ENCODE measurements at places on chromosomes 11 and 22. TPM values are rescaled to one million over a fixed set of nuclear protein-coding genes. Genes with fewer than 3 reads are reported as not detected.

- H3K27me3 ChIP-seq = no peaks in the 10 kb centered on the region
- no peak overlapping the region for H3K4me3 ChIP-seq
- DNase-seq = no peak
- no peaks in the 10 kb centered on the region for H3K36me3 ChIP-seq
- no peak overlapping the region for H3K27ac ChIP-seq
Observed at GRCh38 chr11:76748948-76749347, 34.2 kb upstream of the TSKU start.

TNRC6B gene
- 109 TPM for polyA plus RNA-seq

IL17REL gene
- polyA plus RNA-seq = not detected

PTPN5 gene
- not detected for polyA plus RNA-seq

- H3K4me3 ChIP-seq = peak overlapping the region; percentile 76
- peaks cover 45% of the 10 kb centered on the region for H3K4me1 ChIP-seq
- H3K36me3 ChIP-seq = peaks cover 4% of the 10 kb centered on the region
- H3K27ac ChIP-seq = peak overlapping the region; percentile 76
- H3K27me3 ChIP-seq = no peaks in the 10 kb centered on the region
Observed at GRCh38 chr22:46736705-46737104, 1.3 kb downstream of the CERK start.

- H3K27ac ChIP-seq = no peak overlapping the region
- H3K36me3 ChIP-seq = no peaks in the 10 kb centered on the region
- H3K27me3 ChIP-seq = no peaks in the 10 kb centered on the region
- no peaks in the 10 kb centered on the region for H3K4me1 ChIP-seq
- DNase-seq = no peak
Observed at GRCh38 chr11:17646451-17647145, 72.8 kb upstream of the MYOD1 start.

DNA sequence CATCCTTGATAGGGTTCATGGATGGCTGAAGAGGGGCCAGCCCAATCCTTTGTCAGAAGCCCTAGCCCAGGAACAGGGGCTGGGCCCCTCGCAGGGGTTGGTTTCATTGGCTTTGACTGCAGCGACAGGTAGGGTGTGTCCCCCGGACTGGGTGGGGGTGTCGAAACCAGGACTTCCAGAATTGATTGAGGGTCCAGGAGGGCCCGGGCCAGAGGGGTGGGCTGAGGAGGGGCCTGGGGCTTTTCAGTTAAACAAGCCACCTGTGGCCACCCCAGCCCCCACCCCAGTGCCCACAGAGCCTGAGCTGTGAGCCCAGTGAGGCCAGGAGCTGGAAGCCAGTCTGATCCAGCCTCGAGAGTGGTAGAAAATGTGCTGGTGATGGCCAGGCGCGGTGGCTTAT is 18.1 kb upstream of the PRR5 start:
- DNase-seq = no peak
- H3K4me3 ChIP-seq = no peak overlapping the region
- H3K36me3 ChIP-seq = no peaks in the 10 kb centered on the region
- H3K27ac ChIP-seq = no peak overlapping the region

GRCh38 chr22:21929253-21929652 is 23.4 kb downstream of the PPM1F start:
- no peak overlapping the region for H3K27ac ChIP-seq
- H3K27me3 ChIP-seq = no peaks in the 10 kb centered on the region
- H3K4me1 ChIP-seq = no peaks in the 10 kb centered on the region
- H3K4me3 ChIP-seq = no peak overlapping the region
- H3K36me3 ChIP-seq = peaks cover 33% of the 10 kb centered on the region

GRCh38 chr11:12064136-12064953 is 46.0 kb upstream of the MICAL2 start:
- H3K27ac ChIP-seq = no peak overlapping the region
- DNase-seq = no peak
- H3K4me1 ChIP-seq = no peaks in the 10 kb centered on the region
- no peaks in the 10 kb centered on the region for H3K36me3 ChIP-seq

- no peaks in the 10 kb centered on the region for H3K27me3 ChIP-seq
- no peak overlapping the region for H3K4me3 ChIP-seq
- H3K27ac ChIP-seq = no peak overlapping the region
- DNase-seq = no peak
Observed at GRCh38 chr22:29004647-29005371, 56.8 kb downstream of the C22orf31 start.

- no peaks in the 10 kb centered on the region for H3K4me1 ChIP-seq
- H3K36me3 ChIP-seq = no peaks in the 10 kb centered on the region
- DNase-seq = peak; percentile 50
- H3K4me3 ChIP-seq = no peak overlapping the region
- H3K27ac ChIP-seq = no peak overlapping the region
- no peaks in the 10 kb centered on the region for H3K27me3 ChIP-seq
Observed at GRCh38 chr11:9748361-9748970, 84.6 kb downstream of the SWAP70 start.

LIF gene
- polyA plus RNA-seq = not detected

DNA sequence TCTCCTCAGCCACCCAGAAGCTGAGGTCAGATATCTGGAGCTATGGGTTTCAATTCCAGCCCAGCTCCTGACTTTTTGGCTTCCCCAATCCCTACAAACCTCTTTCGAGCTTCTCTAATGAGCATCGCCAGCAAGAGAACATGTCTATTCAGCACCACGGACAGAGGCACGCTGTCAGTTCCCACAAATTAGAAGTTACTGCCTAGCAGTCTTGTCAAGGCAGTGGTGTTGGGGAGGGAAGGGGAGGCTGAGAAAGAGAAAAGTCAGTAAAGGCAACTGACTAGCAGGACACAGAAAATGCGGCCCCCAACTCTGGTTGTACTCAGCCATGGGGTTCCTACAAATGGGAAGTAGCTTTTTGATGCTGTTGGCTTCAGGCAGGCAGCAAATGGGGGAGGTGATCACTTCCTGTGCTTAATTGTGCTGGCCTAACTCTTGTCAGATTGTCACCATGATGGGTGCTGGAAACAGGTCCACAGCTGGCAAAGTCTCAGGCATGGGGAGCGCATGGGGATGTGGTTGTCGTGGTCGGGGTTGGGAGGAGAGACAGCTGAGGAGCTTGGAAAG is 205.9 kb downstream of the ST3GAL4 start:
- DNase-seq = no peak
- no peaks in the 10 kb centered on the region for H3K36me3 ChIP-seq
- no peak overlapping the region for H3K4me3 ChIP-seq
- no peak overlapping the region for H3K27ac ChIP-seq

DNA sequence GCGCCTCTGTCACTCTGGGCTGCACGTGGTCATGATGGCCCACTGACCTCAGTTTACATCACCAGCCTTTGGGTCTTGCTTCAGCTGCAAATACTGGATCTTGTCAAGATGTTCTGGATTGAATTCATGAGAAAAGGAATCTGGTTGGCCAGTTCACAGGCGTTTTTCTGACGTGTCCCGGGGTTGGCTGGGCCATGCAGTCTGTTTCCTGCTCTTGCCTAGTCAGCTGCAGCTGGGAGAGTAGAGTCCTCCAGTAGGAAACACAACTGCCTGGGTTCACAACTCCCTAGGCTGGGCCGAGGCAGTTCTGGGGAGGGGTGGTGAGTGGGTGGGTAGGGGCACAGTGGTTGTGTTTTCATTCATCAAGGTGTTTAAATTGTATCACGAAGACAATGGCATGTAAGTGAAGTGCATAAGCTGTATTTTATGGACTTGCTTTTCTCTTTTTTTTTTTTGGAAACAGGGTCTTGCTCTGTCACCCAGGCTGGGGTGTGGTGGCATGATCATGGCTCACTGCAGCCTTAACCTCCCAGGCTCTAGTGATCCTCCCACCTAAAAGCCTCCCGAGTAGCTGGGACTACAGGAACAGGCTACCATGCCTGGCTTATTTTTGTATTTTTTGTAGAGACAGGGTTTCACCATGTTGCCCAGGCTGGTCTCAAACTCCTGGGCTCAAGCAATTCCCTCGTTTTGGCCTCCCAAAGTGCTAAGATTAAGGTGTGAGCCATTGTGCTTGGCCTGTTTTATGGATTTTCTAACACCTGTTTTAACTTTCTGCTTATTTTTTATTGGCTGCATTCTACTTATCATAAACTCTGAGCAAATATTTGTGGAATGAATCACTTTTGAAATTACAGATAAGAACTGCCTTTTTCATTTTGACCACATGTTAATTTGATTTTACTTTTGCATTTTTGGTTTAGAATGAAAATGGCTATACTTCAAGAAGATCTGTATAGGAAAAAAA is 54.0 kb upstream of the PITPNB start:
- H3K27ac ChIP-seq = no peak overlapping the region
- H3K4me1 ChIP-seq = no peaks in the 10 kb centered on the region
- no peak for DNase-seq
- no peaks in the 10 kb centered on the region for H3K36me3 ChIP-seq
- H3K4me3 ChIP-seq = no peak overlapping the region

- DNase-seq = no peak
- H3K4me3 ChIP-seq = no peak overlapping the region
- no peak overlapping the region for H3K27ac ChIP-seq
- no peaks in the 10 kb centered on the region for H3K4me1 ChIP-seq
- H3K36me3 ChIP-seq = no peaks in the 10 kb centered on the region
Observed at GRCh38 chr11:17538054-17538453, 6.2 kb downstream of the USH1C start.

All from CD8-positive, alpha-beta memory T cell (primary cell).